ENCODE measurements at places on chromosomes 12 and 14. TPM values are rescaled to one million over a fixed set of nuclear protein-coding genes. Genes with fewer than 3 reads are reported as not detected.

Gene SLC8A3
- 1.0 TPM for total RNA-seq

Gene PLEKHD1
- not detected for total RNA-seq

Gene CACNA1C
- 6.3 TPM for total RNA-seq

Gene COCH
- total RNA-seq, result 6.3 TPM

Gene PTGER2
- 2.1 TPM for total RNA-seq

Gene SYT1
- 5.2 TPM for total RNA-seq
